CD4-positive, alpha-beta T cell treated with Interferon alpha-2 for 1 hour (primary cell): ENCODE measurements at places on chromosomes 13 and 19.

DNA sequence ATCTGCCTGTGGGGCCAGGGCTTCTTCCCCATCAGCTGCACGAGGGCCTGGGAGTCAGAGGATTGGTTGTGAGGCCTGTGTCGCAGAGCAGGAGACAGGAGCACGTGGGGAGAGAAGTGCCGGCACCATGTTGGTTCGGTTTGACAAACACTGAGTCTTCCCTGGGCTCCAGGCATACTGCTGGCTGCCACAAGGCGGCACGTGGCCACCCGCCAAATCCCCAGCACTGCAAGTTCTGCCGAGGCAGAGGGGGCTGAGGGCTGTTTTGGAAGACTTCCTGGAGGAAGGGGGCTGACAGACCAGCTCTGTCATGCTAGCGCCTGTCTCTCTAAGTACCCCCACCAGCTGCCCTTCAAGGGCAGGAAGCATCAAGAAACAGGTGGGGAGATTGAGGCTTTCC, 9.5 kb downstream of the SHANK1 start:
- no peak for DNase-seq

DNA sequence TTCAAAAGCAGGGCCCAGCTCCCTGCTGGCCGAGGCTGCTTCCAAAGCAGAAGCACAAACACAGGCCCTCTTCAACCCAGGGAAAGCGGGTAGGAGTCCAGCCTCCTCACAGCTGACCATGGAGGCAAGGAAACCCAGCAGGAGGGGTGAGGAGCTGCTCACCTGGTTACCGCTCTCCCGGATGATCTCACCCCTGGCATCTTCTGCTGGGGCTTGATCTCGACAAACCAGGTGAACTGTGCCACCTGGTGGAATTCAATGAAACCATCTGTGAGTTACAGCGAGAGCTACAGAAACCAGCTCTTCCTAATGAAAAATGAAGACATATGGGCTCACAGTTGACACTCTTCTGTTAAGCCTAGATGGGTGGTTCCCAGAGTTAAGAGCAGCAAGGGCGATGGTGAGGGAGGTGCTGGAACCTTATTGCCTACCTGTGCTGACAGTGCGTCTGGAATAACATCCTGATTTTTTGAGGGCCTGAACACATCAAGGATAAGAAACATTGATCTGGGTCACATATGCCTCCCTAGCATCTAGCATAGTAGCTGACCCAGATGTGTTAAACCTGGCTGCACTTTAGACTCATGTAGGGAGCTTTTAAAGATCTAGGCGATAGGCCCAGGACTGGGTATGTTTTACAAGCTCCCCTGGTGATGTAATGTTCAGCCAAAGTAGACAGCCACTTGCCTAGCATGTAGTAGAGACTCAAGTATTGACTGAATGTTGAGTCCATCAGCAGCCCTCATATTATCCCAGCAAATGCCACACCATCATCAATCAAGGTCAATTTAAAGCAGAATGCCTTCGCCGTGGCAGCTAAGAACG, 6.1 kb downstream of the DHRS12 start:
- peak; percentile 80 for DNase-seq

GRCh38 chr13:68810660-68811059, 1297.0 kb upstream of the ATXN8OS start:
- no peak for DNase-seq

DNA sequence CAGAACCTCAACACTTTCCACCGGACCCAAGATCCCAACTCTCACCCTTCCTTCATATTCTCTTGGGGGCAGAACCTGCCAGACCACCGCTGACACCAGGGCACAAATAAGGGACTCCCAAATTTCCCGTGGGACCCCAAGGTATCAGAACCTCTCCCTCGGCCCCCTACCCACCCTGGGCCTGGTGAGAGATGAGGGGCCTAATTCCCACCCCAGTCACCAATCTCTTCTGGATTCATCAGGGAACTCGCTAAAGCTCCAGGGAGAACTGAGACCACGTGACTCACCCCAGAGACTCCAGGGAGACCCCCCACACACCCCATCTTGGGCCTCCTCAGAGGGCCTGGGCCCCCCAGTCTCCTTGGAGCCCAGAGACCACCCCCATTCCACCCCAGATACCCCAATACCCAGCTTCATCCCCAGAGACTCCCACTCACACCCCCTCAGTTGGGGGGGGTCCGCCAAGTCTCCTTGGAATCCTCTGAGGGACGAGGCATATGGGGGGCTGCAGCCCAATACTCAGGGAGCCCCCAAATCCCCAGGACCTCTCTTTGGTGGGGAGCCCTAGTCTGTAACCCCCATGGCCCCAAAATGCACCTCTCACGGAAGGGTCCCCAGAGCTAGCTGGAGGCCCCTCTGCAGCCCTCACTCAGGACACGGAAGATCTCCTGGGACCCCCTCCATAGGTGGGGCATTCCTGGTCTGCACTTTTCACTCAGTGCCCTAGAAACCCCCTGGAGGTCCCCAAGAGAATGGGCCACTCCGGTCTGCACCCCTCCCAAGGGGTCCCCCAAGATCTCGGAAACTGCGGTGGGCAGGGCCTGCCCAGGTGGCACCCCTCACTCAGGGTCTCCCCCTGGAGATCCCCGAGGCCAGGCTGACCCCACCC, 1.6 kb downstream of the LMNB2 start:
- no peak for DNase-seq

GRCh38 chr19:771332-771785, 20.4 kb downstream of the MISP start:
- DNase-seq = peak; percentile 33

- DNase-seq = no peak
Measured at GRCh38 chr19:51084505-51084904, 1.8 kb upstream of the KLK14 start.

DNA sequence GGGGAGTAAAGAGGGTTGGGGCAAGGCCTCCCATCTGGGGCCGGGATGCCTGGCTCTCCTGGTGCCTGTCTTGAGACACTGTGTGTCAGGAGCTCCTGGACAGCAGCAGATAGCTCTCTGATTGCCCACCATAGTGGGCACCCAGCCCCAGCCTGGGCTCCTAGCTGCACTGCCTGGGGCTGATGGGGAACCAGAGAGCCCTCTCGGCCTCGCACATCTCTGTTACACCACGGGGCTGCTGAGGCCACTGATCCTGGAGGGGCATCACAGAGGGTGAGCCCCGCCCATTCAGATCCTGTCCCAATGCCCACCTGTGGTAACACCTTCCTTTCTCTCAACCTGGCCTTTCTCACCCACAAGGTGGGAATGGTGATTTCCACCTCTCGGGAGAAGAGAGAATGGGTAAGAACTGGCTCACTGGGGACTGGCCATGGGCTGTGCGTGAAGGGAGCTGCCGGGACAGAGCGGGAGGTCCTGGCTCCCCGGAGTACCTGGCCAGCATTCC, 135.9 kb downstream of the URI1 start:
- DNase-seq = no peak

DNA sequence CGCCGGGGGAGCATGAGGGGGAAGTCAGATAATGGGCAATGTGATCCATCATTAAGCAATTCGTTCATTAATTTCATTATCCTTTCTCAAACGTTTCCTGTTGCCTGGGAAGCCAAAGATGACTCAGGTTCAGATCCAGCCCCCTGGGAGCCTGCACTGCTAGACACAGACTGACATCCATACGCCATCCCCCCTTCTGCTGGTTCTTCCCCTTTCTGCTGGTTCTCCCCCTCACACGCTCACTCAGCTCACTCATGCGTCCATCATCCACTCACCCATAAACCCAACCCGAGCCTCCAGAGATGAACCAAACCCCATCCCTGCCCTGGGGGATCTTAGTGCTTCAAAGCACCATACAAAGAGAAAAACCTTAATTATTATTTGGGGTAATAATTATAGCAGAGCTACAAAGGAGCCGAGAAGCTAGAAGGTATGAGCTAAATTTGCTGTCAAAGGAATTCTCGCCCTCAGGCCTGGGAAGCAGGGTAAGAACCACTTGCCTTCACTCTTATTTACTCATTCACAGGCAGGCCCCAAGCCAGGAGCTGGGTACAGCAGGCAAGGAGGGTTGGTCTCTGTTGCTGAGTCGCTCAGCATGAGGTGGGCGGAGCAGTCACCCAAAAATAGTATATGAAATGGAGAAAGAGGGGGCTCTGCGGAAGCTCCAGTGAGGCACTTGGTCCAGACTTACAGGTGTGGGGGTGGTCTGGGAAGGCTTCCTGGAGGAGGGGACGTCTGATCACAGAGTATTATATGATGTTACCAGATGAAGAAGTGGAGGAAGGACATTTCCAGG, 7.0 kb upstream of the ZNF444 start:
- peak; percentile 29 for DNase-seq

GRCh38 chr13:38412266-38412665, 62.6 kb downstream of the UFM1 start:
- no peak for DNase-seq

DNA sequence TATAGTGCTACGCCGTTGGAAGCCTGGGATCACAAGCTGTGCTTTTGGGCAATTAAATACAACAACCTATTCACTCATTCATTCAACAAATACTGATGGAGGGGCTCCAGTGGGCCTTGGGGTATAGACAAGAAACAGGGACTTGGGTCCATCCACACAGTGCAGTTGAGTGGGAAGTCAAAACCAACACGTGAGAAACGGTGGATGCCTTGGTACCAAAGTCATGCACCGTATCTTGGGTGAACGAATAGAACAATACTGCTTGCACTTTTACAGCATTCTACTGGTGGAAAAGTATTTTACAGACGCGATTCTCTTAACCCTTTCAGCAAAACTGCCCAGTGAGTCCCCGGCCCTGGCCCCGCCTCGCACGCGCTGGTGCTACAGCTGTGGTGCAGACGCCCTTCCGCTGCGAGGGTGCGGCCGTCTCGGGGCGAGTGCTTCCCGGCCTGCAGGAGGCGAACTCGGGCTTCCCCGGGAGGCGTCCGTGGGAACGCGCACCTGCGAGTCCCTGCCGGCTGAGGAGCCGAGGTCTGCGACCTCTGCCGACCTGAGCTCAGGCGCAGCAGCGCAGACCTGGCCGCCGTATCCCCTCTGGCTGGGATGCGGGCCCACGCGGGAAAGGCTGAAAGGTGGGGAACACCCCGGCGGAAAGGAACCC, 8.3 kb downstream of the TNFRSF19 start:
- DNase-seq = peak; percentile 66

- no peak for DNase-seq
Measured at GRCh38 chr13:77554069-77554468, 18.6 kb downstream of the SCEL start.

- DNase-seq = no peak
Measured at GRCh38 chr13:97179501-97179900, 42.6 kb upstream of the MBNL2 start.

GRCh38 chr13:113162783-113163685, 4.6 kb downstream of the PROZ start:
- DNase-seq = no peak

- DNase-seq = no peak
Measured at GRCh38 chr19:28012361-28012760, 1200.6 kb downstream of the UQCRFS1 start.

GRCh38 chr13:40143106-40143505, 487.6 kb downstream of the COG6 start:
- DNase-seq = no peak

DNA sequence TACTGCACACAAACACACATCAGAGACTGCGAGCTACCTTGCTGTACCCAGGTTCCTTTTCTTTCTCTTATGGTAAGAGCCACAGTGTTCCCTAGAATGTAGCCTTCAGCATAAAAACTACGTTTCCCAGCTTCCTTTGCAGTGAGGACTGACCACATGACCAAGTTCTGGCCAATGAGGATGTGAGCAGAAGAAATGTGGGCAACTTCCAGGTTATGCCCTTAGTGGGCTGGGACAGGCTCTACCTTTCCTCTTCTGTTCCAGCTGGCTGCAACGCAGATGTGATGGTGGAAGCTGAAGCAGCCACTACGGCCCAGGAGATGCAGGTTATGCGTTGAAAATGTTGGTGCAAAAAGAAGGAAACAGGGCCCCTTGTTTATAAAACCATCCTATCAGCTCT, 27.5 kb downstream of the VRK3 start:
- DNase-seq = peak; percentile 14

DNA sequence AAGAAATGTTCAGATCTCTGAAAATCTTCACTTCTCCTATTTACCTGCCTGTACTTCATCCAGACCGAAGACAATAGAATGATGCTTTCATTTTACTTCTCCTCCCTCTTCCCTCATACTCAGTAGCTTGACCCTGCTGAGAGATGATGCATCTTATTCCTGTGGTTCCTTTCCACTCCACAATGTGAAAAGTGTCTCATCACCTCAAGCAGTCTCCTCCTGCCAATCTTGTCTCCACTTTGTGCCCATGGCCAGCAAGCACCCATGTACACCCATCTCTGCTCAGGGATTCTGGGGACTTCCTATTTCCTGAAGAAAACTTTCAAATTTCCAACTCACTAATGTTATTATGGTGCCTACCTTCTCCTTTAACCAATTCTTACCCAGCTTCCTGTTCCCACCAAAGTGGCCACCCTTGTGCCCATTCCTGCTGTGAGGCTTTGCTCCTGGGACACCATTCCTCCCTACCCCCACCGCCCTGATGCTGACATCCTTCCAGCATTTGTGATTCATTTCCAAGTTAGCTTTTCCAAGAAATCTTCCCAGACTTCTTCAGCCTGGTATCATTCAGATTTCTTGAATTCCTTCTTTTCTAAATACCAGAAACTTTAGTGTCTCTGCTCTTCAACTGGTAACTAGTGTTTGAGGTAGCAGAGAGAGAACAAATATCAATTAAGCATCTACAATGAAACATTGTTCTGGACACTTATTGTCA, 212.5 kb downstream of the POSTN start:
- no peak for DNase-seq

DNA sequence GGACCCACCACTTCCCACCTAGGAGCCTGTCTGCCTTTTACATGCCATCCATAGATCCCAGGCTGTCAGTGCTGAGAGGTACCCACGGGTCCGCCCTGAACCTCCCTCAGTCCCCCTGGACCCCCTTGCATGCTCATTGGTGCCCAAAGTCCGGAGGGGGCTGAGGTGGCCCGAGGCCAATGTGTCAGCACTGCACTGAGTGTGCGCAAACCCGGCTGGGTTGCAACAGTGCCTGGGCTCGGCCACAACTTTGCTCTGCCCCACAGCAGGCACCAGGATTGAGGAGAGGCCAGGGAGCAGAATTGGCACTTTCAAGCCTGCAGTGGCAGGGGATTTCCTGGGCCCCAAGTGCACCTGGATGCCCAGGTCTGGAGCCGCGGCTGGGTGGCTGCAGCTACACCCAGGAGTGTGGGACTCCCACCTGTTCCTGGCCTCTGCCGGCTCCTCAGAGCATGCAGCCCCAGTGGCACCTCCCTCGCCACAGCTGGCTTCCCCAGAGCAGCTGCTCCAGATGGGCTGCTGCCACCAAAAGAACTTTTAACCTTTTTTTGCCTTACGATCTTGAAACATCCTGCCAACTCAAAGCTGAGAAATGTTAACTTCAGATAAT, 837.0 kb downstream of the SLITRK6 start:
- no peak for DNase-seq

DNA sequence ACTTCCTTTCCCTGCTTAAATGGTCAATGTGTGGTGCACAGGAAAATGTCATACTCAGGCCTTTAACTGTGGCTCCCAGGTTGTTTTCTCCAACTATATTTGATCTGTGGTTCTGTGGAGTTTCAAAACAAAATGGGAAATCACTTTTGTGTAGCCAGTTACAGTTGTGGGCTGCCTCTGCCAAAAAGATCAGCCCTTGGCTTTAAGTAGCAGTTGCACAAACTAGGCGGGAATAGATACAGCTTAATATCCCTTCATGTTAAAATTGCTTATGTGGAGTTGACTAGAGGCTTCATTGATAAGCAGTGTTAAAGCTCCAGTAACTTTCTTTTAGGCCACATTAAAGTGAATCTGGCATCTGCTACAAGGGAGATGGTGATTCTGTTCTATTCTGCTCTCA, 284.8 kb downstream of the SHISA2 start:
- no peak for DNase-seq

- no peak for DNase-seq
Measured at GRCh38 chr13:38752686-38753085, 65.8 kb downstream of the FREM2 start.
